Chondrocyte (in vitro differentiated cells): ENCODE measurements at places on chromosomes 12 and 14. TPM values are rescaled to one million over a fixed set of nuclear protein-coding genes. Genes with fewer than 3 reads are reported as not detected.
A peak's percentile ranks its signal among the peaks of the same experiment; 100 is the strongest.

DNA sequence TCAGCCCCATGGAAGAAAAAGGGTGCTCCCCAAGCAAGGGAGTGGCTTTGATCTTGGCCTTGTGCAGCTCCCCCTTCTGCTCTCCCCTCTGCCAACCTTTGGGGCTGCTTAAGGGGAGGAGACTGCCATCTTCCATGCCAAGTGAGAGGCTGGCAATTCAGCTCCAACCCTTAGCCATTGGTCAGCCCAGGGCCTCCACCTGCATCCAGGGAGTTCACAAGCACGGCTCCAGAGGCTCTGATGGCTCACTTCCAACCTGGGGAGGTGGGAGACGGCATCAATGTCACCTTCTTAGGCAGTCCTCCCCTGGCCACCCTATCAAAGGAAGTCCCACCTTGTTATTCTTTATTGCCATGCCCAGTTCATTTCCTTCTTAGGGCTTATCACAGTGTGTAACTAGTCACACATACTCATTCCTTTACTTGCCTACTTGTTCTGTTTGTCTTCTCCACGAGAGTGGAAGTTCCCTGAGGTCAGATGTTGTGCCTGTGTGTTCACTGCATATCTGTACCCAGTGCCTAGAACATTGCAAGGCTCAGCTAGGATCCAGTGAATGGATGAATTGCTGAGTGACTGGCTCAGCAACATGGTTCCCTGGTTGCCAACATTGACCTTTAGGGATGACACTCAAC is 5.0 kb downstream of the HDAC7 start:
- DNase-seq = no peak

DNA sequence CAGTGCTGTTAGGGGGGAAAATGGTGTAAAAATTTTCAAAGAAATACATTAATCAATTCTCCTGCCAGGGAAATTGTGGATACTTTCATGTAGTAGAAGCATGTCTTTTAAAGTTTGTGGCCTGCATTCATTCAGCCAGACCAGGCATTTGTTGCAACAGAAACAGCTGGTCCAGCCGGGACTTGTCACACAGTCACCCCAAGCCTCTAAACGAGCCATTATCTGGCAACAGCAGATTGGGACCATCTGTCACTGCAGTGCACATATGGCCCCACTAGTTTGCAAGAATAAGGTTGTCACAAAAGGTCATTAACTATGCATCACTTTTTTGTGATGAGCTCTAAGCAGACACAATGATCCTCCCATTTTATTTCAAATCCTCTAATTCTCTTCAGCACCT is 193.9 kb downstream of the PHLDA1 start:
- no peak for DNase-seq

DNA sequence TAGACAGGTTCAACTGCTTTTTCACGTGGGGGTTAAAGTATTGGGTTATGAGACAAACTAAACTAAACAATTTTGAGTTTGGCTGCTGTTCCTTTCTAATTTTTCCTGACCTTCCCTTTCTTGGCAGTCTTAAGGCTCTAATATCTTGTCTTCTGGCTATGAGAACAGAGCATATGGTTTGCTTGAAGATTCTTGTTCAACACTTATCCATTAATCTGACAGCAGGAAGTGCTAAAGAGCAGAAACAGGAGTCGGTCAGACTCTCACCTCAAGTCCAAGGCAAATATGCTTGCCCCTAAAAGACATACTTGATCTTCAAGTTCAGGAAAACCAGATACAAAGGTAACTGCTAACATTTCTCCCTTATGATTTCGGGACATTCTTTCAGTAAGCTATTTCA is 52.6 kb upstream of the KCNJ8 start:
- DNase-seq = no peak

DNA sequence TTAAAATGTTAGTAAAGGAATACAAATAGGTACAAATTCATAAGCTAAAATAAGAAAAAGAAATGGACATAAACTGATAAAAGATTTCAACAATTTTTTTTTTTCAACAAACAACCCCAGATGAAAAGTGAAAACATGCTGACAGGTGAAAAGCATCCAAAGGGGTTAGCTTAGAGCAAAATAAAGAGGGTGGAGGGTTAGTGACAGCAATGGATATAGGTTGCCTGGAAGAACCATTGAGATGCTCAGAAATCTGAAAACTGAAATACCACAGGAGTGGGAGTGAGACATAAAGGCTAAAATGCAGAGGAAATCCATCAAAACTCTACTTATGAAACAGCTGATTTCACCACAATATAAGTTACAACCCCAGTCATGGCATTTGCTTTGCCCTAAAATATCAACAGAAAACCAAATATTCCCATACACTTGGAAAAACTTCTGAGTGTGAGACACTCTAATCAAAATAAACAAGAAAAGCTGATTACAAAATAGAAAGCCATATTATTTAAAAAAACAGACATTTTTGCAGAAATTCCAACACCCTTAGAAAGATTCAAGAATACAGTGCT is 136.3 kb upstream of the PLEKHG7 start:
- no peak for DNase-seq

- DNase-seq = no peak
Measured at GRCh38 chr14:101813171-101813759, 51.8 kb downstream of the PPP2R5C start.

DNA sequence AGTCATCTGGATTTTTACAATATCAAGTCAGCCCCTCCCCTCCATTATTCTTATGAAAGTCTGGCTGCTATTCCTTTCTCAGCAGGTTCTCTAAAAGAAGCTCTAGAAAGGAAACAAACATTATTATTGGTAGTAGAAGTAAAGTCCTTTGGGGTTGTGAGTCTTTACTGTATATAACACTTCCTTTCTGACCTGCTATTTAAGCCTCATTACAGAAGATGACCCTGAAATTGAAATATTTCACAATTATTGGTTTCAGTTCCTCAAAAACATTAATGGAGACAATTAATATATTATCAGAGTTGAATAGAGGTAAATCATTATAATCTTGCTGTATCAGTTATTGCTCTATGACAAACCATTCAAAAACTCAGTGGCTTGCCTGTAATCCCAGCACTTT is 19.3 kb downstream of the PLEKHA5 start:
- DNase-seq = no peak

DNA sequence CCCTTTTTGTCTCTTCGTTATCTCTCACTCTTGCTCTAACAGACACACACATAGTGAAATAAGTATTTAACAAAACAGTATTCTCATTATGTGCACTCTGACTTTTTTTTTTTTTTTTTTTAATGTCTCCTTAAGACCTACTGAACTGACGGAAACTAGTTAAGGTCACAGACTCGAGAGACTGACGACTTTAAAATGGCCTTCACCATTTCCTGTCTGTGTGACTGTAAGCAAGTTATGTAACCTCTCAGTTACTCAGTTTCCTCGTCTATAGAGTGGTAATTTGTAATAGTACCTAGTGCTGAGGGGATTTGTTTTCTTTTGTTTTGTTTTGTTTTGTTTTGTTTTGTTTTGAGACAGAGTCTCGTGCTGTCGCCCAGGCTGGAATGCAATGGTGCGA is 284.8 kb downstream of the FBXL14 start:
- no peak for DNase-seq

DNA sequence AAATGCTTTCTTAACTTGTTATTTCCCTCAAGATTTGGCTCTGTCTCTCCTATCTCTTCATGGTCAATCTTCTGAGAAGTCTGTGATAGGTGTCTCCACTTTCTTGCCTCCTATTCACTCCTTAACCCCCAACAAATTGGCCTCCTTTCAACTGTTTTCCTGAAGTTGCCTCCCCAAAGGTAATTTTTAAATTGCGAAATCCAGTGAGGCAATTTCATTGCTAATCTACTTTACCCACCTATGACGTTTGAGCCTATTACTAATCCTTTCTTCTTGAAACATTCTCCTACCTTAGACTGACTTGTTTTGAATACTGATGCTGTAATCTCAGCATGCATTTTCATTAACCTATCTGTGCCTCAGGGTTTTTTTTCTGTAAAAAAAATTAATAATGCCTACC is 6.0 kb upstream of the KCNH5 start:
- DNase-seq = no peak

DNA sequence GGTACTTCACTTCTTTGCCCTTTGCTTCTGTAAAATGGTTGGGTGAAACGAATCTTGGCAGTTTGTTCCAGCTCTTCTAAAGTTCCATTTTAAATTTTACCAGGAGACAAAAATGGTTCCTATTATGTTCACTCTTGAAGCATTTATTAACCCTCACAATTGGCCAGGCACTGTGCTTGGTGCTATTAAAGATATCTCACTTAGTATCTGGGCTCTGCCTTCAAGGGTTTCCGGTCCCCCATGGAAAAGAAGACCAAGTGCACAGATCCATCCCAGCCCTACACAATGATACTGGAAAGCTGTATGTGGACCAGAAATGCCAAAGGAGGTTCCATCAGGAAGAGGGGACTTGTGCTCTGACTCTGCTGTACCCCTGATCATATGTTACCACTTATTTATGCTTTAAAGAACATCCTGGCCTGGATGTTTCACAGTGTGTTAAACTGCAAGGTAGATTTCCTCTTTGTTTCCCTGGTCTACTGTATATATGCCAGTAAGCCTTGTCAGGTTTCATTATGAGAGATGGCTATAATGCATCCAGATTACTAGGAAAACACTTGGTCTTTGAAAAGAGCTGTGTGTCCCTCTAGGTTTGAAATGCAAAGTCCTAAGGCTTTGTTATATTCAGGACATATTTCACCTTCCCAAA is 154.8 kb downstream of the PRKCH start:
- no peak for DNase-seq

- DNase-seq = no peak
Measured at GRCh38 chr12:52876372-52876771, 27.6 kb upstream of the KRT78 start.

GRCh38 chr12:104463368-104463767 is 6.6 kb downstream of the CHST11 start:
- no peak for DNase-seq

GRCh38 chr14:29376237-29376636 is 551.4 kb downstream of the PRKD1 start:
- no peak for DNase-seq

DNA sequence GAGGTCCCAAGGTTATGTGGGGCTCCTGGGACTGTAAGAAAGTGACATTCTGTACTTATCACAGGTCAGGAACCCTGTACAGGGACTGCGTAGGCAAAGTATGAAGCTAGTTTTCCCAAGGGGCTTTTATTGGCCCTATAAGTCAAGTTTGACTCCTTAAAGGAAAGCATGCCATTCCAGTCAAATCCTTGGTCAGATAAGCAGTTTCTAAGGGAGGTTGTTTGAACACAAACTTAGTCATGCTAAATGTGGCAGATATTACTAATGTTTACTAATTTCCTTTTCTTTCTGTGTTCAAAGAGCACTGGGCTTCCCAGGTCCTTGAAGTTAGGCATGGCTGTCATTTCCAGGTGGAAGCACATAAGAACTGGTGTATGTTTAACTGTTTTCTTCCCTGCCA is 472.4 kb downstream of the ATP23 start:
- DNase-seq = no peak

GRCh38 chr14:87696485-87696884 is 296.5 kb downstream of the GALC start:
- no peak for DNase-seq

GRCh38 chr12:76226397-76226796 is 121.8 kb downstream of the BBS10 start:
- DNase-seq = no peak

DNA sequence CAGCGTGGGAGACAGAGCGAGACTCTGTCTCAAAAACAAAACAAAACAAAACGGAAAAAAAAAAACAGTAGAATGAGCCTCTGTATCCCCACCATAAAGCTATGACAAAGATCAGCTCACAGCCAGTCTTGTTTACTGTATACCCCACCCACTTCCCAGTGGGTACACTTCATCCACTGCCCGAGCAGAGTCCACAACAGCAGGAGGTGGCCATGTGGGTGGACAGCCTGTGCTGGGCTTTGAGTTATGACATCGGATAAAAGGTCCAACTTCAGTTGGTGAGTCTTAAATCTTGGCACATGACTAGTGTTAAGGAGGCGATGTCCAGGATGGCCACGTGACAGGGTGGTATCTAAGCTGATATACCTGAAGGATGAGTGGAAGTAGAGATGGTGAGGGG is 34.8 kb upstream of the MAPKAPK5 start:
- peak; percentile 28 for DNase-seq

GRCh38 chr12:4710113-4710512 is 10.1 kb upstream of the GALNT8 start:
- no peak for DNase-seq

DNA sequence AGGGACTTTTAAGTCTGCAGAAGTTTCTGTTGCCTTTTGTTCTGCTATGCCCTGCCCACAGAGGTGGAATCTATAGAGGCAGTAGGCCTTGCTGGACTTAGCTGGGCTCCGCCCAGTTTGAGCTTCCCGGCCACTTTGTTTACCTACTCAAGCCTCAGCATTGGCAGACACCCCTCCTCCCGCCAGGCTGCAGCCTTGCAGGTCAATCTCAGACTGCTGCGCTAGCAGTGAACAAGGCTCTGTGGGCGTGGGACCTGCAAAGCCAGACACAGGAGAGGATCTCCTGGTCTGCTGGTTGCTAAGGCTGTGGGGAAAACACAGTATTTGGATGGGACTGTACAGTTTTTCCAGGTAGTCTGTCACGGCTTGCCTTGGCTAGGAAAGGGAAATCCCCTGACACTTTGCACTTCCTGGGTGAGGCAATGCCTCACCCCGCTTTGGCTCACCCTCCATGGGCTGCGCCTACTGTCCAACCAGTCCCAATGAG is 43.7 kb downstream of the CCDC59 start:
- no peak for DNase-seq

GRCh38 chr12:74890237-74890599 is 319.4 kb downstream of the KCNC2 start:
- no peak for DNase-seq

- no peak for DNase-seq
Measured at GRCh38 chr12:27652174-27652763, 44.0 kb upstream of the REP15 start.

Gene TTC7B
- total RNA-seq = 29.9 to 45.6 TPM (median 40.3 TPM) in 3 replicates

Gene RIPK3
- total RNA-seq = 0.80 to 1.3 TPM (median 0.90 TPM) in 3 replicates

Gene SYT1
- total RNA-seq = 0.37 to 2.1 TPM (median 0.64 TPM) in 3 replicates

Gene FAM181A
- not detected in 3 replicates for total RNA-seq

Gene GPR162
- total RNA-seq = 3.2 to 4.6 TPM (median 4.2 TPM) in 3 replicates

Gene PPM1H
- total RNA-seq = 34.3 to 55.9 TPM (median 44.8 TPM) in 3 replicates

Gene NFATC4
- total RNA-seq = 93.4 to 99.2 TPM (median 97.7 TPM) in 3 replicates
